ENCODE measurements at places on chromosomes 5 and 9.
A peak's percentile ranks its signal among the peaks of the same experiment; 100 is the strongest.

GRCh38 chr5:52811067-52811749 lies 23.5 kb downstream of the ITGA1 start:
- DNase-seq, result peak; percentile 9

- DNase-seq, result peak; percentile 5
Observed at GRCh38 chr9:93295456-93296076, 111.6 kb downstream of the WNK2 start.

GRCh38 chr9:135858491-135859185 lies 48.7 kb downstream of the CAMSAP1 start:
- no peak for DNase-seq

DNA sequence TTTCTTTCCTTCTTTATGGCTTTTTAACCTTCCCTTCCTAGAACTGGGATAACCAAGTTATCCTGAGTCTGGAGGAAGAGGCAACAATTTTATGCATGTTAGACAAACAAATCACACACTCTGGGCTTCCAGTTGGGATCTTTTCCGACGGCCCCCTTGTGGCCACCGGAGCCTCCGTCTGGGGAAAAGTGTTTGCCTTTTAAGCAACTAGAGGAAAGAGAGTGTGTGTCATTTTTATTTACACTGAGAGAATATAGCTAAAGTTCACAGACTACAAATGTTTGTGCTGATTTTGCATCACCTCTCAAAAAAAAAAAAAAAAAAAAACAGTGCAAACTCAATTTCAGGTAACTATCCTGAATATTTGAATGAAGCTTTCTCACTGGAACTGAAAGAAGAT lies 126.2 kb downstream of the SEMA6A start:
- no peak for DNase-seq

GRCh38 chr5:165266939-165267338 lies 1761.5 kb downstream of the MAT2B start:
- no peak for DNase-seq

DNA sequence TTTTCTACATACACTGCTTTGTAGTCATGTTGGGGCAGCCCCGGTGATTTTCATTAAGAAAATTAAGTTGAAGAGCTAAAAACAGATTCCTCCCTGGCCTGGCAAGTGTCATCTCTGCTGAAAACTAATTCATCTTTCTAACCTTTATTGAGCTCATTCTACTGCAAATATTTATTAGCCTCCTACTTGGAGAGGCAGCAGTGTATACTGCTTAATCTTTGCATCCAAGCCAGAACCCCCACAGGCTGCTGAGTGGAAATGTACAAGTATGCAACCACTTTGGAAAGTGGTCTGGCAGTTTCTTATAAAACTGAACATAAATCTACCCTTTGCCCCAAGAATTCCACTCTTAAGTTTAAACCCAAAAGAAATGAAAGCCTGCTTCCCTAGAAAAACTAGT lies 223.4 kb downstream of the DRD1 start:
- DNase-seq, result no peak

GRCh38 chr5:78499485-78499884 lies 139.1 kb downstream of the SCAMP1 start:
- DNase-seq, result no peak

DNA sequence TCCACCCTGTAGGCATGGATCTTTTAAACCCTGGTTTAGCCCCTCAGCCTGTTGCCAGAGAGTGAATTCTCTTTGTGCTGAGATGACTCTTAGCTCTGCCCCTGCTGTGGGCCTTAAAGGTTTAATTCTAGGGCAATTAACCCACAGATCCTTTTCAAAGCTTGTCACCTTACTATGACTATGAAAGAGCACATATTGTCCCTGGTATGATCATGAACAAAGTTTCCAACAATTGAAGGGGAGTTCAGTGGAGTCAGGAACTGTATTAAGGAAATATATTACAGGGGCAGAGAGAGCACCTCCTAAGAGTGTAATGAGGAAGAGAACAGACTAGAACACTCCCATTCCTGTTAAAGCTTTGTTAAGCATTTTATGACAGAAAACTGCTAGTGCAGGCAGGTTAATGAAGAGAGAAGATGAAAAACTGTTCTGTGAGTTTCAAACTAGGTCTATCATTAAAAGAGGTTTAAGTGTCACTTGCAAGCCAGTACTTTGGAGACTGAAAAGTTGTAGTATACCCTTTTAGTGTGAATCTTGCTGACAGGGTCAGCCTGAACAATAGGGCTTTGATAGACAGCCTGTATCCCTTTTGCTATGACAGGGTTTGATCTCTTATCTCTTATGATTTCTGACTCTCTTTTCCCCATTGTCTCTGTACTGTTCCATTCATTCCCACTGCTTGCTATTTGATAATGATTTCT lies 104.2 kb upstream of the ELL2 start:
- peak; percentile 37 for DNase-seq

DNA sequence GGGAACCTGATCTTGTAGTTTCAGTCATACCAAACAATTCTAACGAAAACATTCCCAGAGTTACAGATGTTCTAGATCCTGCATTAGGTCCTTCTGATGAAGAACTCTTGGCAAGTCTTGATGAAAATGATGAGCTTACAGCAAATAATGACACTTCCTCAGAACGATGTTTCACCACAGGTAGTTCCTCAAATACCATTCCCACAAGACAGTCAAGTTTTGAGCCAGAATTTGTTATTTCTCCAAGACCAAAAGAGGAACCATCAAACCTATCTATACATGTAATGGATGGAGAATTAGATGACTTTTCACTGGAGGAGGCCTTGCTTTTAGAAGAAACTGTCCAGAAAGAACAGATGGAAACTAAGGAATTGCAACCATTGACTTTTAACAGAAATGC lies 21.0 kb downstream of the RMI1 start:
- DNase-seq, result no peak

DNA sequence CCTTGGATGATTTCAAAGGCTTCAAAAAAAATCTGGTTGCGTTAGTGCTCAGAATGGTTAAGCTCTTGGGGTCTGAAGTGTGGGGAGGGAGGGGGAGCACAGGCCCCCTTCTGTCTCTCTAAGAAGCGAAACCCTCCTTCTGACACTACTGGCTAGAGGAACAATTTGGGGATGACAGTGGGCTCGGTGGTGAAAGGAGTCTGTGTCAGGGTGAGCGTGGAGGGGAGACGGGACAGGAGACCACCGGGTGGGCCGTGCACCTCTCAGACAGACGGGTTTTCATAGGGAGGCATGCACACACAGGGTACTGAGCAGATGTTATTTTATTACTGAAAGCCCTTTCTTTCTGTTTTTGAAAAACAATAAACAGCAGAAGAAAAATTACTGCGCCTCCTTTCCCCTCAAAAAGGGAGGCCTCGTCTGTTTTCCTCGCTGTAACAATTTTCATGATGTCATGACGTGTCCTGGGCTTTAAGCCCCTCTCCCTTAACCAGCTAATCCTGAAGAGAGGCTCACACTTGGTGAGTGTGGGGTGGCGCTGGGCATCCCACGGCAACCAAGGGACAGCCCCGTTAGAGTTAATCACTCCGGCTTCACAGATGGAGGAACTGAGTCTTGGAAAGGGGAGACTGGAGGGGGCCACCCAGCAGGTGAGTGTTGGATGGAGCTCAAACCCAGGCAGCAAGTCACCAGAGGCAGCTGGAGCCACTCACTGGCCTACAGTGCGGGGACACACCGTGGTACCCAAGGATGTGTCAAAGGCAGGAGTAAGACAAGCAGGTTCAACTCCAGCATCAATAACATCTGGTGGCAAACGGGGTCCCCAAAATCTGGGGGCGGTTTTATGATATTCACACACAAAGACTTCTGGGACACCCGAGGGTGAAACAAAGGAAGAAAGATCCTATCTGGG lies 53.4 kb downstream of the PTCH1 start:
- peak; percentile 6 for DNase-seq

GRCh38 chr5:146039420-146039819 lies 66.0 kb downstream of the PLAC8L1 start:
- DNase-seq, result no peak

DNA sequence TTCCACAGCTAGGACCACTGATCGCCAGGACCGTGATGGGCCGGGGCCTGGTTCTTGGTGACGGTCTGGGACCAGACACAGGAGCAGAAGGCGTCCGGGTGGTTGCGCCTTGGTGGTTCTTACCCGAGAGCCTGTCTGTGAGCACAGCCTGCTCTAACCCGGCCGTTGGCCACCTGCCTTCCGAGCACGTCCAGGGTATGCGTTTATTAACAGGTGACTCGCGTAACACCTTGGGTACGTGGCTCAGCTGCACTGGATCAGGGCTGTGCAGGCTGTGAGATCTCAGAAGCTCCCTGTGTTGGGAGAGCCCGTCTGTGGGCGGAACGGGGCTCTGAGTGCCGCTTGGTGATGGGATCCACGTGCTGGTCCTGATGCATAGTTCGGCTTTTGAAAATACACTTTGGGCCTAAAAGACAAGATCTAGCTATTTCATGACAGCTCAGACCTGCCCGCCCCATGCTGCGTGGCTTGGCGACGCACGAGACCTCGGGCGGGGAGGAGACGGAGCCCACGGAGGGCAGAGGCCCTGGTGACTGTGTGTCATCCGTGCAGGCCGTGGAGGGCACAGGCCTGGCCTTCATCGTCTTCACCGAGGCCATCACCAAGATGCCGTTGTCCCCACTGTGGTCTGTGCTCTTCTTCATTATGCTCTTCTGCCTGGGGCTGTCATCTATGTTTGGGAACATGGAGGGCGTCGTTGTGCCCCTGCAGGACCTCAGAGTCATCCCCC lies 6.7 kb upstream of the SLC6A18 start:
- DNase-seq, result no peak

- DNase-seq, result no peak
Observed at GRCh38 chr9:113886933-113887332, 10.8 kb downstream of the ZNF618 start.

DNA sequence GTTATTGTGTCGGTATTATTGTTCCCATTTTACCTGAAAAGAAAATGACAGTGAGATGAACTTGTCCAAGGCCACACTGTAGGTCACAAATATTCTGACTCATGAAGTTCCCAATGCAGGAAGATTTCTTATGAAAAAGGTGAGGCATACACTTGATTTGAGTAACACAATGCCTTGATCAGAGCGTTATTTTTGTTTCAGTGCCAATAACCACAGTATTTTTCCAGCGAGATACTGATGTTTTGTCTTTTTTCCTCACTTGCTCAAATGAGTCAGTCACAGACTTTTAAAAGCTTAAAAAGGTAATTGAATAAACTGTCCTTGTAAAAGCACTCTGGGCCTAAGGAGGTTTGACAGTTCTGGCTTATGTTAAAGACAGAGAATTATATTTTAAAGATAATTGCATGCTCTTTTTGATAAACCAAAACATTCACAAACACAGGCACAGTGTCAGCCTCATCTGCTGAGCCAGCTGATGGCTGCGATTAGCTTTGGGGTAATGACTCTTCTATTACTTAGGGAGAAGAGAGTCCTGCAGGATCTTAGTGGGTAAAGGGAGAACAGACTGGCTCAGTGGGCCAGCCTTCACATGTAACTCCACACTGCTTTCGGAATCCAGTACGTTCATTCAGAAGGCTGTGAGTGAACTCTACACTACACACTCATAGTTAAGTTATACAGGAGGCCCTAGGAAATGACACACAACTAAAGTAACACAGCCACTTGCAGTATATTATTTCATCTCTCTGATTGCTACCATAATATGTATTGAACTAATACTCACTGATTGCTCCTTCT lies 165.5 kb upstream of the CD180 start:
- no peak for DNase-seq

GRCh38 chr5:68983959-68984358 lies 109.9 kb upstream of the SLC30A5 start:
- DNase-seq, result no peak

DNA sequence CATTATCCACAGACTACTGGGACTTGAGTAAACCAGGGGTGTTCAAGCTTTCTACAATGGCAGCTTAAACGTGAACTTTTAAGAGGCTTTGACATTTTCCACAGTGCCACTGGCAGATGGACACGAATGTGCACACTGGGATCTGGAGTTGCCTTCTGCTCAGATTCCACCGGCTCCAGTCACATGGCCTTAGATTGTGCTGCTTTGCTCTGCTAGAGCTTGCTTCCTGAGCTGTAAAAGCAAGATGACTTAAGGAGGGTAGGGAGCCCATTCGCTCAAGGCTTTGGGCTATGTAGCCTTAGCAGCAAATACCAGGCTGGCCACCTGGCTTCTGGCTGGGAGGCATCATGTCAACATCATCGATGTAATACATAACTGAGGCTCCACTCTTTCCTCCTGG lies 436.9 kb downstream of the MED10 start:
- no peak for DNase-seq

DNA sequence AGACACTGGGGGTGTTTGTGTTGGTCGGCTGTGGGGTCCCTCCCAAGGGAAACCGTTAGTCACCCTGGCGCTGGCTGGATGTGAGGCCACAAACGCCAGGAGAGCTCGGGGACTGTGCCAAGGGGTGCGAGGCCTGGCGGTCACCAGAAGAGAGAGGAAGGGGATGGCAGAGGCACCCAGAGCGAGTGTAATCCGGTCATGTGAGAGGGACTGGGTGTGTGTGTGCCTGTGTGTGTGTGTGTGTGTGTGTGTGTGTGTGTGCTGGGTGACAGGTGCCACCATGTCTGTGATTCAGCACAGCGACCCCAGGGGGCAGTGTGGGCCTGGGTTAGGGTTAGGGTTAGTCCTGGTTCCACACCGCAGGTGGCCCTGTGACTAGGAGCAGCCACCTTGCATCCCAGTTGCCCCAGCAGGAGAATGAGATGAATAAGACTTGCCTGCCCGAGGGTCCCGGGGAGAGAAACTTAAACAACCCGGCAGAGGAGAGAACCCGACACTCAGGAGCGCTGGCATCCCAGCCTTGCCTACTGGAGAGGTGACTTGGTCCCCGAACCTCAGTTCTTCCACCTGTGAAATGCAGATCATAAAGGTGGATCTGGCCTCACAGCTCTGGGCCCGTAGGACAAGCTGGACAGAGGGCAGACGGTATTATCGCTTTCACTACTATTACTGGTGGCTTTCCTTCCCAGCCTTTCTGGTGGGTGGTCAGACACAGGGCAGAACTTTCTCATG lies 1.4 kb upstream of the ADAMTSL2 start:
- DNase-seq, result peak; percentile 88

DNA sequence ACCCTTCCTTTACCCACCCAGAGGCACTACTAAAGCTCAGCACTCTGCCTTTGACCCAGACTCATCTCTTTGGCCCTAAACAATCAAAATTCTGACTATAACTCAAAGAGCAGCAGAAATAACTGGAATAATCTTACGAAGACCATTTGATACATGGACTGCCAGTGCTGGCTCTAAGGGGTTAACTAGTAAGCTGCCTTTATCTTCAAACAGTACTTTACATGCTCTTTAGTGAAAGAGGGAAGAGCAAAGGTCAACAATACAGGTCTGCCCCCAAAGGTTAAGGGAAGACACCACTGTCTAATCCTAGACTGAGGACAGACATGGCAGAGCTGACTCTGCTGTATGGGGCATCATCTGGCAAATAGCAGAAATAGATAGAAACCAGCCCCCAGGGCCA lies 45.8 kb downstream of the NRG2 start:
- no peak for DNase-seq

Measured in activated CD4-positive, alpha-beta T cell treated with anti-CD3 and anti-CD28 coated beads for 48 hours (primary cell).